ENCODE measurements at places on chromosomes 11 and 22.
A peak's percentile ranks its signal among the peaks of the same experiment; 100 is the strongest.

GRCh38 chr11:38461751-38462150, 1863.7 kb upstream of the RAG2 start:
- DNase-seq, result no peak

- DNase-seq, result no peak
Measured at GRCh38 chr22:29689880-29690213, 30.0 kb upstream of the CABP7 start.

GRCh38 chr11:24509114-24509513, 12.3 kb downstream of the LUZP2 start:
- no peak for DNase-seq

DNA sequence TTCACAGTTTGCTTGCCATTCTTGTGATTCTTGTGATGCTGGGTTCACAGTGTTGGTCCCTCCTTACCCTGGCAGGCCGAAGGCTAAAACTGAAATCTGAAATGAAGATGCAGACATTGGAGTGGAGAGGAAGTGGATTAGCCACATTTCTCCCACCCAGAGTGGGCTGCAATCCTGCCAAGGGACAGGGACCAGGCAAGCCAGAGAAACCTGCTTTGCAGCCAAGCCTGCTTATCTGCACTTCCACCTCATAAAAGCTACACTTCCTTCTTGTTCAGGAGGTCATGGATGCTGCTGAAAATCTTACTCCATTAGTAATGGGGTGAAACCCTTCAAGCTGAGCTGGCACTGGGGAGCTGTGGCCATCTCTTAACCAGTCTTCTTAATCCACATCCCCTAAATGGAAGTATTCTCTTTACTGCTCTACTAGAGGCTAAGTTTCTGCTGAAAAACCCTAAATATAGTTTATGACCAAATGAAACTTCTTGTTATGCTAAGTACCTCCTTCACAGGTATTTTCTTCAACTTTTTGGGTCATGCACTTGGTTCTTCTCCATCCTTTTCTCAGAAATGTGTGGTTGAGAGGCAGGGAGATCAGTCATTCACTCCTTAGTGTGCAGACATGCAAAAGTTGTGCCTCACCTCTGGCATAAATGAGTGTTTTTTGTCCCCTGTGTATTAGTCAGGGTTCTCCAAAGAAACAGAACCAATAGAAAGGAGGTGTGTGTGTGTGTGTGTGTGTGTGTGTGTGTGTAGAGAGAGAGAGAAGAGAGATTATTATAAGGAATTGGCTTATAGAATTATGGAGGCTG, 133.9 kb upstream of the BMAL1 start:
- DNase-seq, result no peak

DNA sequence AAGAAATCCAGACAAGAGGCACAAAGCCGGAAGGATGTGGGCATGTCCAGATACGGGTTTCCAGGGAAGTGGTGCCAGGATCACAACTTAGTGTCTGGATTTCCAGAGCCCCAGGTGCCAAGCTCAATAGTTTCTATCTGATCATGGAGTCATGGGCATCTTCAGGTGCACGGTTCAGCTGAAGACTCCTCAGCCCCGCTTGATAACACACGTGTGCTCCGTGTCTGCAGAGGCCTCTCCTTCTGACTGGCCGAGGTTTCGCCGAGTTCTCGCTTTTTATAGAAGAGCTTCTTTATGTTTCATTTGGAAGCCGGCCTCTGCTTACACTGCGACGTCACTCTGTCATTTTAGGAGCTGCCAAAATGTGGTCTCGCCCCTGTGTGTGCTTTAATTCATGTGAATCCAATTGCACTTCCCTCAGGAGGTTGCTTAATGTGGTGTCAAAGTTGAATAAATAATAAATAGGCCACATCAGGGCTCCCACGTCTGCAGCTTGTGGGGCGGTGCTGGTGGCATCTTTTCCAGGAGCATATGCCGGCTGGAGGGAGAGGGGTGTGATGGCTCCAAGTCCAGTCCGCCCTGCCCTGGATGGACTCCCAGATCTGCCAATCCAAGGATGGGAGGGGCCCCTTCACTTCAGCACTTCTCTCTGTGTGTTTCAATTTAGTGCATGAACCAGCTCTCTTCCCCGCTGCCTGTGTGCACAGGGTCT, 1410.8 kb downstream of the TBC1D22A start:
- no peak for DNase-seq

GRCh38 chr11:40434926-40435325, 1024.5 kb downstream of the LRRC4C start:
- no peak for DNase-seq

- no peak for DNase-seq
Measured at GRCh38 chr11:32566517-32566916, 17.1 kb upstream of the EIF3M start.

- DNase-seq, result no peak
Measured at GRCh38 chr11:130144861-130145281, 14.7 kb upstream of the ST14 start.

- DNase-seq, result no peak
Measured at GRCh38 chr11:44542372-44542771, 23.1 kb upstream of the CD82 start.

DNA sequence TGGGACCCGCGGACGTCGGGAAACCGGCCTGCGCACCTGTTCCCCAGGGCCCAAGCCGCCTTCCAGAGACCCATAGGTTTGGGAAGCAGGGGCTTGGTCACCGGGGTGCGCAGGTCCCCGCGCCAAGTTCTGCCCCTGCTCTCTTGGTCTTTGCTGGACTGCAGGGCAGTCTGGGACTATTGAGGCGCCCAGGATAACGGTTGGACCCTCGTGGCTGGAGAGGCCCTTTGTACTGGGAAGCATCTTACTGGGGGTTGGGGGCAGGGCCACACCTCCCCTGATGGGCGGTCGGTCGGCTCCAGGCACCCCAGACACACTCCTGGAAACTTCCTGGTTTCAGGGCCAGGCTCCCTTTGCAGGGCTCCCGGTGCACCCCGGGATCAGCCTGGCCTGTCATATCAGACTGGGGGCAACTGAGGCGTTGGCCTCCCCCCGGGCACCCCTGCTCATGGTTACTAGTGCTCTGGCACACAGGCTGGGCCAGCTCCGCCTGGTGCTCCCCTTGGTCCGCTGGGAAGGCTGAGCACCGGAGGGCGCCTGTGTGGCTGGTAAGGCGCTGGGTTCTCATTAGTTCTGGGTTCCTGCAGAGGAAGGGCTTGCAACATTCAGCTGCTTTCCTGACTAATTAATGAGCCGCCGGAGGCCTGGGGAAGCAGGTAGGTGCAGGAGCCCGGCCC, 1250.5 kb downstream of the BRD1 start:
- DNase-seq, result no peak

DNA sequence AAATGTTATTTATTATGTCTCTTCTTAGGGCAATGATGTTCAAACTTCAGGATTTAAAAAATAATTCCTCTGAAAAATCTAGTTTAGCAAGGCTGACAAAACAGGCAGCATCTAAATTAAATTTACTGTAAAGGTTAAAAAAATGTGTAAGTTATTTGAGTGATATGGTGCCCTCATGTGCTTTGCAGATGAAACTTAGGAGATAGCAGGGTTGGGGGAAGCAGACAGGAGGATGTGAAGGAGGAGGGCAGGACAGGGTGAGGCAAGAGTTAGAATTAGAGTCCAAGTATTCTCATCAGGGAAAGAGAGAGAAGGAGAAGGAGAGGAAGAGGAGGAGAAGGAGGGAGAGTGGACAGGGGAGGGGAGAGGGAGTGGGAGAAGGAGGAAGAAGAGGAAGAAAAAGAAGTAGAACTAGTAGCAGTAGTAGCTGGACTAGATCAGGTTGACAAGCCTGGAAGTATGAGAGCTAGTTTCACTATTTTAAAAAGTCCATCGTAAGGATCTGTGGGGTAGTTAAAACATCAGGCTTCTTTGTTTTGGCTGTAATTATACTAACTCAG, 141.2 kb upstream of the SESN3 start:
- no peak for DNase-seq

GRCh38 chr22:20805972-20806471, 32.1 kb downstream of the SERPIND1 start:
- DNase-seq, result no peak

- DNase-seq, result no peak
Measured at GRCh38 chr11:68342459-68343158, 30.2 kb downstream of the LRP5 start.

DNA sequence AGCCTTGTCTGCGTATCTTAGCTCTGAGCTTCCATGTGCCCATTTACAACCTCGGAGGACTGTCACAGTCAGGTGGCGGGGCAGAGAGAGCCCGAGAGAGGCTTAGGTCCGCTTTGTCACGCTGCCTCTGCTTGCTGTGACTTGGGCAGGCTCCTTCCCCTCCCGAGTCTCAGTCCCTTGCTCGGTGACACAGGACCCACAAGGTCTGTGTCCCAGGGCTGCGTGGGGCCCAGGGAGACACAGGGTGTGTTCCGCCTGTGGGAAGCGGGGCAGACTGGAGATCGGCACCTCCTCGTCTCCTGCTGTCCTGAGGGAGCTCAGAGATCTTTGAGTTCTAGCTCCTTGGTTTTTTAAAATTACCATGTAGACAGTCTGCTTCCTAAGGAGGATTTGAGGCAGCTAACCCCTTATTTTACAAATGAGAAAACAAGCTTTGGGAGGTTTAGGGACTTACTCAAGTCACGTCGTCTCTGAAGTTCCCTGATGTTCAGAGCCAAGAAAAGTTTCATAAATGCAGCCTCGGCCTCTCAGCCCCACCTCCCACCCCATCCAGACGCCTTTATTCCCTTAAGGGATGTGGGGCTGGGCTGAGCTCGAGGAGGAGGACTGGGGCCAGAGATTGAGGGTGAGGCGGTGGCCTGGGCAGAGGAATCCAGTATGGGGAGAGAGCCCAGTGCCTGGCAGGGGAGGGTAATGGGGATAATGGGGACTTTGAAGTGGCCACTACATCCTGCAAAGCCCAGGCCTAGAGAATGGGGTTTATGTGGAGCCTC, 103.6 kb downstream of the NECTIN1 start:
- no peak for DNase-seq

- DNase-seq, result no peak
Measured at GRCh38 chr11:121625777-121626506, 173.2 kb upstream of the SORL1-AS1 start.

GRCh38 chr11:131656839-131657211, 286.4 kb downstream of the NTM start:
- no peak for DNase-seq

- DNase-seq, result no peak
Measured at GRCh38 chr11:118008271-118008911, 22.2 kb downstream of the IL10RA start.

- DNase-seq, result peak; percentile 12
Measured at GRCh38 chr11:111283945-111284481, 14.3 kb upstream of the POU2AF3 start.

DNA sequence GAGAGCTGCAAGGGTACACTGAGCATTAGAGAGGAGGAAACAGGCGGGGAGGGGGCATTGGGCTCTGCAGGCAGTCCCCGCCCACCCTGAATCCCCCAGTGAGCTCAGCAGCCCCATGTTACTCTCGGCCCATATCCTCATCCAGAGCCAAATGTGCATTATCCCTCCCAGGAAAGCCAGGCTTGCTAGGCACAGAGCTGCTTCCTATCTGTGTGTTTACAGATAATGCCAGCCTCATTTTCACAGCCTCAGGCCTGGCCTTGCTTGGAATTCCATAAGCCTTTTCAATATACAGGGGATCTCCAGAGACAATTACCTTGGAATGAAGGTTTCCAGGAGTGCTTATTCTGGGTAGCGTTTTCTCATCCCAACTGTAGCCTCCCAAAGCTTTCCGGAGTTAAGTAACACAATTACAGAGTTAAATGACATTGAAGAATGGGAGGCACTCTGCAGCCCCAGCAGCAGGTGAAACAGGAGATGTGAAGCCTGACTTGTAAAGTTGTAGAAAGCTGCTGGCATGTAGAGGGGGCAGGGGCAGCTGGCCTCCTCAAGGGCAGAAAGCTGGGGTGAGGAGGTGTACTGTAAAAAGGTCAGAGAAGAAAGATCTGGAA, 91.5 kb upstream of the TBCEL start:
- DNase-seq, result no peak

DNA sequence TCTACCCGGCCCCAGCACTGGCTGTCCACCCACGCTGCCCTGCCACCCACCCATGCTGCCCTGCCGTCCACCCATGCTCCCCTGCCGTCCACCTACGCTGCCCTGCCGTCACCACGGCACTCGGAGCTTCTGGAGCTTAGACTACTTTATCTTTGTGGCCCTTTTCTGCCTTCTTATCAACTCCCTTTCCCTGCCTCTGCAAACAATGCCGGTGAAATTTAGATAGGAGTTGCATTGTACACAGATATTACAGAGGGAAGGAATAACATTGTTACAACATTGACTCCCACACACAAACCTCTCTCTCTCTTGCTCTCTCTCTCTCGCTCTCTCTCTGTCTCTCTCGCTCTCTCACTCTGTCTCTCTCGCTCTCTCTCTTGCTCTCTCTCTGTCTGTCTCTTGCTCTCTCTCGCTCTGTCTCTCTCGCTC, 33.7 kb upstream of the BRSK2 start:
- no peak for DNase-seq

GRCh38 chr11:91396236-91397133, 828.1 kb upstream of the FAT3 start:
- no peak for DNase-seq

- no peak for DNase-seq
Measured at GRCh38 chr11:50267851-50268250, 235.2 kb downstream of the OR4C45 start.

- DNase-seq, result no peak
Measured at GRCh38 chr11:59225017-59225416, 12.3 kb upstream of the MPEG1 start.

DNA sequence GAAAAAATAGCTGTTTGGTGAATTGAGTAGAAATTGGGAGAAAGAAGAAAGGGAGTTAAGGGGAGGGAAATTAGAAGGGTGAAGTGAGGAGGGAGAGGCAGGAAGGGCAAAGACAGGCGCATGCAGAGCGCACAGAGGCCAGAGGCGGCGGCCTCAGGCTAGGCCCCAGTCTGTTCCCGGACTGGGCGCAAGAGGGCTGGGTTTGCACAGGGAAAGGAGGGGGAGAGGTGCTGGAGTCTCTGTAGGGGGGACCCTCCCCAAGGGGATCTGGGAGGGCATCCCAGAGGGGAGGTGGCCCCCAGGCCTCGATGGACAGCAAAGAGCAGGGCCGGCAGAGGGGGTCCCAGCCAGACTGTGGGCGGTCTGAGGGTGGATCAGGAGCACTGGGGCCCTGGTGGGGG, 1.3 kb upstream of the FLRT1 start:
- no peak for DNase-seq

- no peak for DNase-seq
Measured at GRCh38 chr11:14552089-14552488, 31.9 kb upstream of the PSMA1 start.

DNA sequence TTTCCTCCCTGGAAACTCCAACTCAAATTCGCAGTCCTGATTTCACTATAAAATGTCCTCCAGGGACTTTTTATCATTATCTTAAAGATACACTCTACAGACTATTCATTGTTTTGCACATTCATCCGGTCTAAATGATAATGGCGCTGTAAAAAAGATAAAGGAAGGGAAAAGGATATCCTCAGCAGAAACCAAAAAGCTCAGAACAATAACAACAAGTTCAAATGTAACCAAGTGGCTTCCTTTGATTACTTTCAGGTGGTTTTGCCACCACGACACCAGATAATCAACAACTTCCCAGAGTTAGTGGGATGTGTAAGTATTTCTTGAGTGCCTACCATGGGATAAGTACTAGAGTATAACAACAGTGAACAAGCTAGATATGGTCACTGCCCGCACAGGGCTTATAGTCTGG, 26.3 kb downstream of the PRCP start:
- DNase-seq, result no peak

Data from GM20000 (cell line).